DND-41 (cell line): ENCODE measurements at places on chromosomes 6 and 20.

GRCh38 chr20:20785226-20785625, 72.8 kb upstream of the RALGAPA2 start:
- no peak for DNase-seq

DNA sequence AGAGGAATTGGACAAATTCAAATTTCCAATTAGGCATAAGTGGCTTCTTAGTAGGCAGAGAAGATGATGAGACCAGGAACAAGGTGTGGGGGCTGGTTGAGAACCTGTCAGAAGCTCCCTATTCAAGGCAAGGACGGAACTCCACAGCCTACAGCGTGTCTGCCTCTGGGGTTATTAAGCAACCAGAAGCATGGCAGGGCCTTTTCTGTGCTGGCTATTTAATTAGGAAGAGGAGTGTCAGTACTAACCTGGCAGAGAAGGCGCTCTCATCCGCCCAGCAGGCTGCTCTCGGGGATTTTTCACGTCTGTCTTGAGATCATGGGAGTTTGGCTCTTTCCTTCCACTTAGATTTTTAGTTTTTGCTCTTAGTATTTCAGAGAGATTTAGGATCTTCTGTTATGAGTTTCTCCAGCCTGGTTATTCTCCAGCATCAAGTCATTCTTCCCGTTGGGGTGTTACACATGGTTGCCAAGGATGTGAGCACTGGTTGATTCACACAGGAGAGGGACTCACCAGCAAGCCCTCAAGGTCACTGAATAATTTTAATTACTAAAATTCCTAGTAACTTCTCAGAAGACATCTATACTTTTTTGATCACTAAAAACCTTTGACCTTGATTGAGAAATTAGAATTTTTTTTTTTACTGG, 23.9 kb downstream of the ADTRP start:
- DNase-seq = no peak

DNA sequence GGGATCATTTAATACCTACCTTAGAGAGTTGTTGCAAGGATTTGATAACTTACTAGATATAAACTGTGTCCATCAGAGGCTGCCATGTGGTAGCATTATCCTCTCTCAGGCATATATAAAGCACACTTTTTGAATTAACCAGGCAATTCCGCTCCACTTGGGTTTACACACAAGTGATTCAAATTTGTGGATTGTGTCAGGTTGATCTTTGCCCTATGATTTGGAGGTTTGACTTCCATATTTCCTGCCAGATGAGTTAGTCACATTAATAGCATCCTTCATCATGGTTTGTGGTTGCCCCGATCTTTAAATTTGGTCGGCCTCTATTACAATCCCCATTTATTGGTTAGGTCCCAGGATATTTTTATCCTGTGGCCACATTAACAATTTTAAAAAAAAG, 44.8 kb upstream of the CTAGE9 start:
- DNase-seq = no peak

DNA sequence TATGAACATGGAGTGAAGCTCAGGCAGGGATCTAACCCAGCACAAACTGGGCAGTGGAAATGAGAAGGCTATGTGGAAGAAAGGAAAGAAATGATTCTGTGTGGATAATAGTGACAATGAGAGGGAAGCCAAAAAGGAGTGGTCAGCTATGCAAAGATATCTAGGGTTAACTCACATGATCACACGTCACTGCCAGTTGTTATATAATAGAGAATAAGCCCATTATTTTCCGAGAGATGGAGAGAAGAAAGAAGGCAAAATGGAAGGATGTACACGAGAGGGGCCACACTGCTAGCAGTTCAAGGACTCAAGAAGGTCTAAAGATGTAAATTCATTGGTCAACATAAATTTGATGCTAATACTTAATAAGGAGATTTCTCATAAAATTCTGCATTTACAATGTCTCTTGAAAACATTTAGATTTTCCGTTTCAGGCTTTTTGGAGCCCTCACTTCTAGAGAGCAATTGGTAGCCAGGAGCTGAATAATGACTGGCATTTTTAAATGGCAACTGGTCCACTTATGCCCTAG, 18.8 kb upstream of the RCAN2 start:
- DNase-seq = no peak

DNA sequence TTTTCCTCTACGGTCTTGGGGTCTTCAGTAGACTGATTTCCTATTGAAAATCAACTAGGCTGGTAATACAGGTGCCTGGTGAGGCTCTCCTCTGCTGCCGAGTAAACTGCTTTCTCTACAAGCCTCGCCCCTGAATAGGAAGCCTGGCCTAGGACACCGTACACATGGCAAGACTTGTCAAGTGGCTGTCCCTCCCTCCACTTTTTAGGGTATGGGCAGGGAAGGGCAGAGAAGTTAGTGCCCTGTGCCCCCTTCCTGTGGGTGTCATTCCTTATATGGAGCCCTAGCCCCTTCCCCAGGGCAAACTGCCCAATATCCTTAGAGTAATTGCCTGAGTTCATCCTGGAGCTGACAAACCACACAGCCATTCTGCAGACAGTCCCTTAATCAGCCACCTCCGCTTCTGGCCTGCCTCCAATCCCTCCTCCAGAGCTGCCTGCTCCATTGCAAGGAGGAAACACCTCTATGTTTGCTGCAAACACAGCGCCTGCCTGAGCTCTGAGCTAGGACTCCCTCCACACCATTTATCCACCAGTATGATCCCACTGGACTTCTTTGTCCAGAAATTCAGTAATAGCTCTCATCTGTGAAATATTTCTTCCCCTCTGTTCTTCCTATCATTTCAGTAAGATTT, 93.1 kb downstream of the CHD6 start:
- no peak for DNase-seq

- DNase-seq = no peak
Measured at GRCh38 chr20:23246717-23247664, 103.6 kb upstream of the NXT1 start.
